AG08396 (cell line): ENCODE measurements at places on chromosomes 12 and 14.

GRCh38 chr14:70905301-70905700 lies 2.0 kb upstream of the PCNX1 start:
- peak; percentile 59 for DNase-seq

DNA sequence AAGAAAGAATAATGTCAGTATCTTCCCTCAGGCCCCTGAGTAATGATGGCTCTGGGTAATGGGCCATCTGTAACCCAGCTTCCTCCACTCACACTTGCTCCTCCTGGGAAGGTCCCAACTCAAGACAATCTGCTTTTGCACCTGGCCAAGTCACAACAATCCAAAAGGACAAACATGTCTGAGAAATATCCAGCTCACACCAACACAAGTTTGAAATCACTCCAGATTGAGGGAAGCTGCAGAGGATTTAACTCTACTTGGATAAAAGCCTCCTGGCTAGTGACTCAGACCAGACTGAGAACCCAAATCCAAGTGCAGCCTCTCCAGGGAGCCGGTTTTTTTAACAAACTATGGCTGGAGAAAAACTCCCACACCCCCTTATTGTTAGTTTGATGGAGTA lies 34.2 kb downstream of the RTRAF start:
- peak; percentile 65 for DNase-seq

GRCh38 chr12:80625901-80626300 lies 81.5 kb upstream of the MYF6 start:
- DNase-seq, result no peak

- no peak for DNase-seq
These were observed 30.5 kb upstream of the NUDT4 start for GRCh38 chr12:93347054-93347785.

GRCh38 chr12:132018193-132018916 lies 68.6 kb downstream of the EP400 start:
- peak; percentile 57 for DNase-seq

DNA sequence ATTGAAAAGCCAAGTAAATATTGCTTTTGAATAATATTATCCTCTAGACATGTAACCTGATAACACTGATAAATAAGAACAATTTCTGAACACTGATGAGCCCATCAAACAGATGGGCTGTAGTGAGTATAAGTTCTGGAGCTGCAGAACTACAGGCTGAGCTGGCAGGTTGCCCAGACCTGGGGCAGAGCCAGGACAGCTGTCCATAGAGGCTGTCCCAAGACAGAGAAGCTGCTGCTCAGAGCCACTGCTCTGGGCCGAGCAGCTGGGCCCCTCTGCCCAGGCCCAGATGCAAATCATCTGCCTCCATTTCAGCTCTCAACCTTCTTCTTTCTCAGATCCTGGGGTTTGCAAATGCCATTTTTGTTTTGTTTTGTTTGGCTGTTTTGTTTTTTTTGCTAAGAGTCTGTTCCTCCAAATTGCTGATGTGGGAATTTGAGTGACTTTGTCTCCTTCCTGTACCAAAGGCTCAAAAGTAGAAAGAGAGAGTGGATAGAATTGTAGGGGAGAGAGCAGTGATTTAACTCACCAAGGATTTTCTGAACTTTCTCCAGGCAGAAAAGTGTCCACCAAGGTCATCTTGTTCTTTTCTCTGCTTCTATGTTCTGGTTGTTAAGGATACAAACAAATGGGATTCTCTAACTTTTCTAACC lies 4.0 kb upstream of the TESPA1 start:
- DNase-seq, result no peak

DNA sequence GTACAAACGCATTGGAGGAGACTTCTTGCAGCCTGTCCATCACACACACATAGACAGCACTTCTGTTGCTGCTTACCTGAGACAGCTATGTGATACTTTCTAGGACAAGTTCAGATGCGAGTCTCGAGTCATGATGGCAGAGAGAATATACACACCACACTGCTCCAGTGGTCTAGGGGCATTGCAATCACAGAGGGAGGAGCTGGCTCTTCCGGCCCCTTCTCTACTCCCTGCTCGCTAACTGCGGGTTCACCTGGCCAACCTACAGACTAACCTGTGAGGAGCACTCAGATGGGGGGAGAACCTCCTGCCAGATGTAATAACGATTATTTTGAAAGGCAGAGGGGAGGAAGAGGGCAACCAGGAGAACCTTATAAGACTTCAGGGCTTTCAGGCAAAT lies 30.7 kb downstream of the EMP1 start:
- DNase-seq, result no peak

- no peak for DNase-seq
These were observed 192.8 kb downstream of the BCL11B start for GRCh38 chr14:99079061-99079727.

- no peak for DNase-seq
These were observed 1116.9 kb upstream of the TMEM132C start for GRCh38 chr12:127150028-127150427.

DNA sequence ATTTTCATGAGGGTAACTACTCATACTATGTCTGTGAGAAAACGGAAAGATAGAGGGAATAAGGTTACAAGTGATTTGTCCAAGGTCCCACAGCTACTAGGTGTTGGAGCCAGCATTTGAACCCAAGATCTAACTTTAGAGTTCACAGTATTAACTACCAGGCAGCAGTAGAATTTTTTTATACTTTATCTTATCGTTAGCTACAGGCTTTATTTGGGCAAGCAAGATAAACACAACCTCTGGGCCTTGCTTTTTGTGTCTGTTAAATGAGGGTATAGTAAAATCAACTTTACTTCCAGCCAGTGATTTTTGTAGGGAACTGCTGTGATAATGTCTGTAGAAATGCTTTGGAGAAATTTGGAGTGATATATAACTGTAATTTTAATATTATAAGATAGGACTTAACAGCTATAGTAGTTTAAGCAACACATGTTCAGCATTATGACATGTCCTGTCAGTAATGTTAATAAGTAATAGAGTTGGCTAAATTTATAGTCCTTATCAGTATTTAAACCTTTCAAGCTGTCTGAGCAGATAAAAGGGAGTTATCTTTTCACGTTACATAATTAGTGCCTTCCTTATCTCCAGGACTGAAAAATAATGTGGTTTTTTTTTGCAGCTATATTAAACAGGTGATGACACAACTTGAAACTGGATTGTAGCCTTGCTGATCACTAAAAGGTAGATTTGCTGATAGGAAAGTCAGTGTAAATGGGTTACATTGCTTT lies 12.8 kb downstream of the LEMD3 start:
- no peak for DNase-seq

- no peak for DNase-seq
These were observed 912 bp downstream of the PSME1 start for GRCh38 chr14:24136684-24137528.

DNA sequence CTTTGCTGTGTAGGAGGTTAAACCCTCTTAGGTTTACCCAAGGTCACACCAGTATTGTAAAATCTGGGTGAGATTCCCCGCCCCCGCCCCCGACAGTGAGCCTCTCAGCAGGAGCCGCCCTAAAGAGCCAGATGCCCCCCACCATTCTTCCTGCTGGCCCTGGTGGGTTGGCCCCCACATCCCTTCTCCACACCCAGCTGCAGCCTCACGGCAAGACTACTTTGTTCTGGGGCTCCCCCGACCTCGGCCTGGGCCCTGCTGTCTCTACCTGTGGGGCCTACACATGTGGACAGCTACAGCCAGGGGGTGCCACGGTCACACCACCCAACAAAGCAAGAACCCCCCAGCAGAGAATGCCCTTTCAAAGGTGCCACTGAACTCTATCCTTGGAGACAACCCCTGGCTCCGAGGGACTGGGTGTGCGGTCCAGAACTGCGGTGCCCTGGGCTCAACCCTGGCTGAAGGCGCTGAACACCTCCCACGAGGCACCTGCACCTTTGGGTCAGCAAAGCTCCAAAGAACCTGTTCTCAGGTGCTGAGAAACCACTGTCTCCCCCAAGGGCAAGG lies 82.4 kb downstream of the WDR20 start:
- DNase-seq, result no peak

DNA sequence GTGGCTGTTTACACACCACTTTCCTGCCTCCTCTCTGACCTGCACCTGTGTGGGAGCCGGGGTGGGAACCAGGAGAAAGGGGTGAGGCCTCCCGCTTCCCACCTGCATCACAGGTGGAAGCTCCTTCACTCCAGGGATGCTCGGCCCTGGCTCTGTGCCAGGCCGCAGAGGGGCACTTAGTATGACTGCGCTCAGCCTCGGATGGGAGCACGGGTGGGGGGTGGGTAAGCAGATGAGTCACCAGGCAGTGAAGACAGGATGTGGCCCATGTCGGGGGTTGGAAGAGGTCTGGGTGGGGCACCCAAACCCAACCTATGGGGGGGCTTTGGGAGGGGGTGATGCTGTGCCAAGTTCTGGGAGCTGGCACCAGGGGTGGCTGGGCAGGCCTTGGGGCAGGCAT lies 7.4 kb upstream of the CYP46A1 start:
- no peak for DNase-seq

DNA sequence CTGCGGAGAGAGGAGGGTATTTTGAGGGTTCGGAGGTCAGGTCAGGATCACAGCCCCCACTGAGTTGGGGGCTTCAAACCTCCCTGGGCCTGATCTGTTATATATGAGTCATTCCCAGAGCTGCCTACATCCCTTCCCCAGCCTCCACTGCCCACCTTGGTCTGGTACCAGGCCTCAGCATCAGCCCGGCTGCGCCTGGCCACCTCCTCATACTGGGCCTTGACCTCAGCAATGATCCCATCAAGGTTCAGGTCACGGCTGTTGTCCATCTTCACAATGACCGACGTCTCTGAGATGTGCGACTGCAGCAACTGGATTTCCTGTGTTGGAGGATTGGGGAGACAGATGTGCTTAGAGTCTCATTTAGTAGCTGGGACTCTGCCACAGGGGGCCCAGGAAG lies 4.2 kb downstream of the KRT84 start:
- DNase-seq, result no peak

DNA sequence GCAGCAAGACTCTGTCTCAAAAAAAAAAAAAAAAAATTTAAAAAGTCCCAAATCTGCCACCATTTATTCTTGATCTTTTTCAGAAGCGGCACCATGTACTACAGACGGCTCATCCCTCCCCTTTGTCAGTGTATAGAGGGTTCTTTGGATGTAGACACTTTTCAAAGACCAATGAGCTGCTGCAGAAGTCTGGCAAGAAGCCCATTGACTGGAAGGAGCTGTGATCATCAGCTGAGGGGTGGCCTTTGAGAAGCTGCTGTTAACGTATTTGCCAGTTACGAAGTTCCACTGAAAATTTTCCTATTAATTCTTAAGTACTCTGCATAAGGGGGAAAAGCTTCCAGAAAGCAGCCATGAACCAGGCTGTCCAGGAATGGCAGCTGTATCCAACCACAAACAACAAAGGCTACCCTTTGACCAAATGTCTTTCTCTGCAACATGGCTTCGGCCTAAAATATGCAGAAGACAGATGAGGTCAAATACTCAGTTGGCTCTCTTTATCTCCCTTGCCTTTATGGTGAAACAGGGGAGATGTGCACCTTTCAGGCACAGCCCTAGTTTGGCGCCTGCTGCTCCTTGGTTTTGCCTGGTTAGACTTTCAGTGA lies 6.5 kb upstream of the ACACB start:
- no peak for DNase-seq

DNA sequence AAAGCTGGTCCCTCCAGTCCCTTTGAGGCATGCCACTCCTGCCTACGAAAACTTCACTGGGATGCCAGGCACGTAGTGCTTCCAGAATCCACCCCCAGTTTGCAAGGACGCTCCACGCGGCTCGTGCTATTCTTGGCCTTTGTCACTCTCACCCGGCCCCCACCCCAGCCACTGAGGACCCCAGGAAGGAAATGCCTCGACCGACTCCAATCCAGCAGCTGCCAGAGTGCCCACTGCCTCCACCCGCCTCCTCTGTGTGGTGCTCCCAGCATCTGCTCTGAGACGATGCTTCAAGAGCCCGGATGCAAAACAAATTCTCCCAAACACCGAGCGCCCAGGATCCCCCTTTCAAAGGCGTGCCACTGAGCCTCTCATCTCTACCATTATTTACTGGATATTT lies 123.9 kb downstream of the RFLNA start:
- no peak for DNase-seq
